Upper lobe of right lung (tissue), 1 donor: ENCODE measurements at places on chromosomes 16 and 17. TPM values are rescaled to one million over a fixed set of nuclear protein-coding genes. Genes with fewer than 3 reads are reported as not detected.

The TMEM219 gene
- 133 TPM for total RNA-seq

The KLHL10 gene
- total RNA-seq: 0.29 TPM

The KRT27 gene
- total RNA-seq: 0.55 TPM

DNA sequence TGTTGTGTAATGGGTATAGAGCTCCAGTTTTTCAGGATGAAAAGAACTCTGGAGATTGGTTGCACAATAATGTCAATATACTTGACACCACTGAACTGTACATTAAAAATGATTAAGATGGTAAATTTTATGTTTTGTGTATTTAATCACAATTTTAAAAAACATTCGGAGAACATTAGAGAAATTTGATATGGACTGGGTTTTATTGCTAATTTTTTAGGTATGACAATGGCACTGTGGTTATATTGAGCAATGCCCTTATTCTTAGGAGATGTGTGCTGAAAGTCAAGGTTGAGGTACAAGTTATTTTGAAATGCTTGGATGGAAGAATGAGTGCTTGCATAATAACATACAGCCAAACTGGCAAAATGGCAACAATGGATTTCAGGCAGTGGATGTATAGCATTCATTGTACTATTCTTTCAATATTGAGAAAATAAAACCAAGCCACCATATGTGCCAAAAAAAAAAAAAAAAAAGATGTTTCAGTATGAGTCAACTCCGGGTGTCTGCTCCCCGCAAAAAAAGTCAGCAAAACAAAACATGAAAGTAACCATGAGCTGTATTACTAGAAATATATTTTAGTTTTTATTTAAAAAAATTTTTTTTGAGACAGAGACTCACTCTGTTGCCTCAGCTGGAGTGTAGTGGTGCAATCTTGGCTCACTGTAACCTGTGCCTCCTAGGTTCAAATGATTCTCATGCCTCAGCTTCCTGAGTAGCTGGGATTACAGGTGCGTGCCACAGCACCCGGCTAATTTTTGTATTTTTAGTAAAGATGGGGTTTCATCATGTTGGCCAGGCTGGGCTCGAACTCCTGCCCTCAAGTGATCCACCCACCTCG, 19.8 kb downstream of the HOXB1 start:
- H3K36me3 ChIP-seq: no peaks in the 10 kb centered on the region
- no peak for DNase-seq
- no peak overlapping the region for H3K27ac ChIP-seq
- peaks cover 13% of the 10 kb centered on the region for H3K27me3 ChIP-seq

GRCh38 chr16:56667581-56668571, at the start of gene MT1G:
Gene MT1G, minus strand, starts transcription at chr16:56668065. Its CDS starts 72 bp downstream, at chr16:56667993.
- no peak within 1 kb of the TSS for H3K4me3 ChIP-seq
- H3K4me1 ChIP-seq: peaks cover 8% of the 10 kb centered on the region
- no peak within 1 kb of the TSS for H3K27ac ChIP-seq
- H3K27me3 ChIP-seq: peaks cover 75% of the 10 kb centered on the region

DNA sequence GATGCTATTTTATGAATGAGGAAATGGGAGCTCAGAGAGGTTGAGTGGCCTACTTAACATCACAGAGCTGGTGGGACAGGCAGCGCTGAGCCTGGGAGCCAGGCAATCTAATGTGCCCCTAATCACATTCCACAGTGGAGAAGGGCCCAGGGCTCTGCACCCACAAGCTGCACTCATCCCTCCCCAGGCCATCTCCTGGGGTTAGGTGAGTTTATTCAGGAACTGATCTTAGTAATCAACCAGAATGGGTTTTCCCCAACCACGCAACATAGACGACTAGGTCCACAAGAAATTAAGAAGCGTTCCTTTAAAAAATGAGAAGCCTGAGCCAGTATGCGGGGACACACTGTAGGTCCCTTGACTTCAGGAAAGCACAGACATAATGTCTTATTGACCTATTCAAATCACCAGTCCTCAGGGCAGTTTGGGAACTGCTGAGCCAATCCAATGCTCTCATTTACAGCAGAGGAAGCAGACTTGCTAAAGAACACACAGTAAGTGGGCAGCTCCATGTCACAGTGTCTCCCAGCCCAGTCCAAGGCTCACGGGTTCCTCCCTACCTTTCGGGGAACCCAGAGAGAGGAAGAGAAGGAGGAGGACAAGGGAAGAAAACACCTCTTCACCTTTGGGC, 2.3 kb downstream of the MPP3 start:
- H3K27ac ChIP-seq: no peak overlapping the region
- DNase-seq: no peak
- no peak overlapping the region for H3K4me3 ChIP-seq
- H3K36me3 ChIP-seq: no peaks in the 10 kb centered on the region

The KCNH4 gene
- total RNA-seq: 0.26 TPM

DNA sequence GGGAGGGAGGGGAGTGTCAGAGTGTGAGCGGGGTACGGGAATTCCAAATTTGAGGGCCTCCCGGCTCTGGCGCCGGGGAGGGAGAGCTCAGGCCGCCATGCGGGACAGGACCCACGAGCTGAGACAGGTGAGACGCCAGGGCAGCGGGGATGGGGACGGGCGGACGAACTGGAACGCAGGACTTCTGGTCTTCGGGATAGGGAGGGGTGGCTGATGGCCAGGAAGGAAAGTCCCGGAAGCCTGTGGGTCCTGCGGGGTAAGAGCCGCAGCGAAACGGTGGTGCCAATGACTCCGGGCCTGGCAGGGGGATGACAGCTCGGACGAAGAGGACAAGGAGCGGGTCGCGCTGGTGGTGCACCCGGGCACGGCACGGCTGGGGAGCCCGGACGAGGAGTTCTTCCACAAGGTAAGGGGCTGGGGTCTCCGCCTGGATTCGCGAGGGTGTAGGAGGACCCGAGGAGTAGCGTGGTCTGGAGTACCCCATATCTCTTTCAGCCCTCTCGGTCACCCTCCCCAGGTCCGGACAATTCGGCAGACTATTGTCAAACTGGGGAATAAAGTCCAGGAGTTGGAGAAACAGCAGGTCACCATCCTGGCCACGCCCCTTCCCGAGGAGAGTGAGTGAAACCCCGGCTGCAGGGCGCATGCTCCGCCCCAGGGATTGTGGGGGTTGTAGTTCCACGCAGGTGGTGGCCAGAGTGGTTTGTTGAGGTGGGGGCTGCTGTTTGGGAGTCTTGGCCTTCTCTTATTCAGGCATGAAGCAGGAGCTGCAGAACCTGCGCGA, 543 bp downstream of the STX4 start:
- H3K36me3 ChIP-seq: peaks cover 37% of the 10 kb centered on the region
- peak overlapping the region; percentile 94 for H3K4me3 ChIP-seq
- DNase-seq: peak; percentile 95
- H3K4me1 ChIP-seq: peaks cover 7% of the 10 kb centered on the region
- H3K27ac ChIP-seq: peak overlapping the region; percentile 88

The MPO gene
- total RNA-seq: 0.35 TPM

The UMOD gene
- total RNA-seq: not detected

GRCh38 chr16:66871840-66872239, 8.5 kb upstream of the PDP2 start:
- no peaks in the 10 kb centered on the region for H3K36me3 ChIP-seq
- no peak overlapping the region for H3K4me3 ChIP-seq

GRCh38 chr17:80307994-80308691, 47.5 kb downstream of the RNF213 start:
- no peaks in the 10 kb centered on the region for H3K4me1 ChIP-seq
- no peaks in the 10 kb centered on the region for H3K27me3 ChIP-seq
- DNase-seq: peak; percentile 20
- peaks cover 99% of the 10 kb centered on the region for H3K36me3 ChIP-seq

DNA sequence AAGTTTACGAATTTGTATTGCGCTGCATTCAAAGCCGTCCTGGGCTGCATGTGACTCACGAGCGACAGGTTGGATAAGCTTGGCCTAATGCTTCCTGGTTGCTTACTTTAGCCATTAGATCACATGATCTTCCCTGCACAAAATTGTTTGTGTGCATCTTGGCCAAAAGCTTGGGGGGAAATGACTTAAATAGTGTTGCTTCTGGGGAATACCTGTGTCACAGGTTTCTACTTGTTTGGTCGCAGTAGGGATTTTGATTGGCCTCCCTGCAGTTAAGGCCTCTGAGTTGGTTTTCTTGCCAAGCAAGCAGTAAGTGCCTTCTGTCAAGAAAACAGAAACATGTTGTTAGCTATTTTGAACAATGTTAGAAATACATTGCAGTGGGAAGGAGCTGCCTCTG, 39.6 kb upstream of the DUSP14 start:
- no peaks in the 10 kb centered on the region for H3K4me1 ChIP-seq
- H3K36me3 ChIP-seq: peaks cover 47% of the 10 kb centered on the region
- H3K27me3 ChIP-seq: no peaks in the 10 kb centered on the region
- DNase-seq: no peak
- H3K4me3 ChIP-seq: no peak overlapping the region
- H3K27ac ChIP-seq: no peak overlapping the region

- peaks cover 14% of the 10 kb centered on the region for H3K36me3 ChIP-seq
- H3K27ac ChIP-seq: peak within 1 kb of the TSS; percentile 91
- H3K4me1 ChIP-seq: peaks cover 21% of the 10 kb centered on the region
- peaks cover 79% of the 10 kb centered on the region for H3K27me3 ChIP-seq
Measured at GRCh38 chr17:61399131-61400065, at the start of gene TBX2. Gene TBX2, plus strand, starts transcription at chr17:61399843. Its CDS starts 334 bp downstream, at chr17:61400177.

- H3K4me1 ChIP-seq: no peaks in the 10 kb centered on the region
- no peak overlapping the region for H3K27ac ChIP-seq
- H3K4me3 ChIP-seq: no peak overlapping the region
- H3K27me3 ChIP-seq: no peaks in the 10 kb centered on the region
- no peaks in the 10 kb centered on the region for H3K36me3 ChIP-seq
Measured at GRCh38 chr16:9040800-9041412, 50.5 kb upstream of the HAPSTR1 start.

DNA sequence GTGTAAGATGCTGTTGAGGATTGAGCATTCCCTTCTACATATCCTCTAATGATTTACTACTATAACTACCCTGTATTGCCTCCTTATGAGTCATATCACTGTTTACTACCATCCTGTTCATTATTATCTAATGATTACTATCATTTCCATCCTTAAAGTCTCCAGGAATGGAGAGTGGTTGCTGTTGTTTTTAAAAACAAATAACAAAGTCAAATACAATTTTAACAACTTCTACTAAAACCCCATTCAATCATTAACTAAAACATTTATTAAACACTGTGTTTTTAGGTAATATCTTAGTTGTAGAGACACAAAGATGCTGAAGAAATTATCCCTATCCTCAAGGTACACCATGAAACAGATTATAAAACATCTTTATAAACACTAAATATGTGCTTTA, 126.9 kb downstream of the BRIP1 start:
- H3K27ac ChIP-seq: no peak overlapping the region
- H3K36me3 ChIP-seq: no peaks in the 10 kb centered on the region
- DNase-seq: no peak

GRCh38 chr17:64993867-64994266, 62.7 kb downstream of the GNA13 start:
- no peak for DNase-seq
- no peaks in the 10 kb centered on the region for H3K27me3 ChIP-seq
- H3K4me3 ChIP-seq: no peak overlapping the region
- H3K27ac ChIP-seq: no peak overlapping the region

The KRT24 gene
- not detected for total RNA-seq

DNA sequence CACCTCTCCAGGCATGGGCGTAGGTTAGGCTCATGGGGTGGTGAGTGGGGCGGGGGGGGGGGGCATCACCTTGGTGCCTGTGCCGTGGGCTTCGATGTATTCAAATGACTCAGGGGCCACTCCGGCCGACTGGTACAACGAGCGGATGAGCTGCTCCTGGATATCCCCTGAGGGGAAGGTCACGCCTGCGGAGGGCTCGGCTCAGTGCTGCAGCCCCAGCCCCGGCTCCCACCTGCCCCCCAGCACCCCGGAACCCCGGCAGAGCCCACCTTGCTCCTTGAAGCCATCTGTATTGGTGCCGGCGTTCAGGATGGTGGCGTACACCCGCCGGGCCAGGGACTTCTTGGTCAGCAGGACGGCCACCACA, 5.4 kb downstream of the FASN start:
- H3K4me1 ChIP-seq: peaks cover 8% of the 10 kb centered on the region
- H3K4me3 ChIP-seq: no peak overlapping the region
- H3K36me3 ChIP-seq: peaks cover 84% of the 10 kb centered on the region
- H3K27me3 ChIP-seq: no peaks in the 10 kb centered on the region
- no peak for DNase-seq
- H3K27ac ChIP-seq: no peak overlapping the region

DNA sequence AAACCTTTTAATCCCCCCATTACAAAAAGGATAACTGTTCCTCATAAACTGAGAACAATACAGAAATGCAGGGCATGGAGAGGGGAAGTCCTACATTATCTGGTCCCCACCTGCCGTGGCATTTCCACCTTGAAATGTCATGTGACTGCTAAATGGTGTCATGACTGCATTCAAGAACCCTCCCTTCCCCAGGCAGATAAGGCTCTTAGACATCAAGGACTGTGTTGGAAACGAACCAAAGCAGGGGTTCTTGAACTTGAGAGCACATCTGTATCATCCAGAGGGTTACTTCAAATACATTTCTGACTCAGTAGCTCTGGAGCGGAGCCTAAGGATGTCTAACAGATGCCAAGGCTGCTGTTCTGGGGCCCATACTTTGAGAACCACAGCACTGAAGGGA, 18.4 kb downstream of the CMTM3 start:
- no peak overlapping the region for H3K4me3 ChIP-seq
- DNase-seq: no peak
- H3K36me3 ChIP-seq: peaks cover 4% of the 10 kb centered on the region
- no peaks in the 10 kb centered on the region for H3K27me3 ChIP-seq

GRCh38 chr17:80888276-80889160, 103.1 kb upstream of the CHMP6 start:
- no peaks in the 10 kb centered on the region for H3K4me1 ChIP-seq
- H3K36me3 ChIP-seq: peaks cover 33% of the 10 kb centered on the region
- H3K27ac ChIP-seq: no peak overlapping the region
- H3K27me3 ChIP-seq: no peaks in the 10 kb centered on the region
- DNase-seq: no peak

DNA sequence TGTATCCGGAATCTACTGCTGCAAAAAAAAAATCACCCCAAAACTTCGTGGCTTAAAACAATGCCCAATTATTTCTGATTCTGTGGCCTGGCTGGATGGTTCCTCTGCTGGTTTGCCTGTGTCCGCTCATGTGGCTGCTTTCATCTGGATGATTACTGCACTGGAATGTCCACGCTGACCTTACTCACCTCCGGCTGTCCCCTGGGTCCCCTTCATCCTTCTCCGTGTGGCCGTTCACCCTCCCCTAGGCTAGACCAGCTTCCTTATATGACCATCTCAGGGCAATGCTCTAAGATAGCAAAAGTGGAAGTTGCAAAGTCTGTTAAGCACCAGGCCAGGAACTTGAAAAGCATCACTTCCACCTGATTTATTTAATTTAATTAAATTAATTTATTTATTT, 31.4 kb upstream of the SPNS2 start:
- DNase-seq: no peak
- no peaks in the 10 kb centered on the region for H3K36me3 ChIP-seq
- no peaks in the 10 kb centered on the region for H3K27me3 ChIP-seq
- no peak overlapping the region for H3K4me3 ChIP-seq
- no peak overlapping the region for H3K27ac ChIP-seq
- H3K4me1 ChIP-seq: no peaks in the 10 kb centered on the region

The CD300E gene
- total RNA-seq: 6.5 TPM

The DNAH9 gene
- 0.41 TPM for total RNA-seq

The IL17C gene
- not detected for total RNA-seq
